Heart right ventricle (tissue), 16 donors: ENCODE measurements at places on chromosomes 16 and 17. TPM values are rescaled to one million over a fixed set of nuclear protein-coding genes. Genes with fewer than 3 reads are reported as not detected.

NCBP3 gene
- total RNA-seq: 24.1 TPM

- H3K36me3 ChIP-seq: no peaks in the 10 kb centered on the region
- no peak overlapping the region for H3K27ac ChIP-seq
- H3K4me1 ChIP-seq: no peaks in the 10 kb centered on the region
- DNase-seq: no peak
Observed at GRCh38 chr16:53142823-53143568, 88.2 kb downstream of the CHD9 start.

SCNN1G gene
- not detected for total RNA-seq

DNA sequence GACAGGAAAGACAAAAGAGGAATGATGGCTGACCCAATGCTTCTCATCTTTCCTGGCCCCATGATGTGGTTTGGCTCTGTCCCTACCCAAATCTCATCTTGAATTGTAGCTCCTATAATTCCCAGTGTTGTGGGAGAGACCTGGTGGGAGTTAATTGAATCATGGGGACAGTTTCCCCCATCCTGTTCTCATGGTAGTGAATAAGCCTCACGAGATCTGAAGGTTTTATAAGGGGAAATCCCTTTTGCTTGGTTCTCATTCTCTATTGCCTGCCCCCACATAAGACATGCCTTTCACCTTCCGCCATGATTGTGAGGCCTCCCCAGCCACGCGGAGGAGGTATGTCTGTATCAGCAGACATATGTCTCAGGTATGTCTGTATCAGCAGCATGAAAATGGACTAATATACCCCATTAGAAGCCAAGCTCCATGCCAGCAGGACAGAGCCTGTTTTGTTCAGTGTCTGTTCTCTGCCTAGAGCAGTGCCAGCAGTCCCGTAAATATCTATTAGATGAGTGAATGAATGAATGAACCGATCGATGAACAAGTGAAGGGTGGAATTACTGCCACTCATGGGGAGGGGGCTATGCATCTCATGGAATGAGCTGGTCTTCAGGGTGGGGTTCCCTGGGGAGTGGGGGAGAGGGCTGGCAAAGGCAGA, 304.4 kb downstream of the SOX9 start:
- H3K4me3 ChIP-seq: no peak overlapping the region
- DNase-seq: no peak
- no peaks in the 10 kb centered on the region for H3K36me3 ChIP-seq
